ENCODE measurements at places on chromosomes 2 and 18.
A peak's percentile ranks its signal among the peaks of the same experiment; 100 is the strongest.

GRCh38 chr18:48636436-48636835, 97.6 kb downstream of the CTIF start:
- DNase-seq = no peak

GRCh38 chr2:202113571-202114142, 40.6 kb downstream of the KIAA2012 start:
- peak; percentile 37 for DNase-seq

- no peak for DNase-seq
These were observed 187.3 kb downstream of the CAMKMT start for GRCh38 chr2:44549099-44549471.

GRCh38 chr2:120442541-120442922, 96.6 kb downstream of the INHBB start:
- no peak for DNase-seq

GRCh38 chr2:11784747-11785610, 38.5 kb downstream of the LPIN1 start:
- DNase-seq = peak; percentile 28

GRCh38 chr18:59851784-59852399, 47.9 kb upstream of the PMAIP1 start:
- no peak for DNase-seq

DNA sequence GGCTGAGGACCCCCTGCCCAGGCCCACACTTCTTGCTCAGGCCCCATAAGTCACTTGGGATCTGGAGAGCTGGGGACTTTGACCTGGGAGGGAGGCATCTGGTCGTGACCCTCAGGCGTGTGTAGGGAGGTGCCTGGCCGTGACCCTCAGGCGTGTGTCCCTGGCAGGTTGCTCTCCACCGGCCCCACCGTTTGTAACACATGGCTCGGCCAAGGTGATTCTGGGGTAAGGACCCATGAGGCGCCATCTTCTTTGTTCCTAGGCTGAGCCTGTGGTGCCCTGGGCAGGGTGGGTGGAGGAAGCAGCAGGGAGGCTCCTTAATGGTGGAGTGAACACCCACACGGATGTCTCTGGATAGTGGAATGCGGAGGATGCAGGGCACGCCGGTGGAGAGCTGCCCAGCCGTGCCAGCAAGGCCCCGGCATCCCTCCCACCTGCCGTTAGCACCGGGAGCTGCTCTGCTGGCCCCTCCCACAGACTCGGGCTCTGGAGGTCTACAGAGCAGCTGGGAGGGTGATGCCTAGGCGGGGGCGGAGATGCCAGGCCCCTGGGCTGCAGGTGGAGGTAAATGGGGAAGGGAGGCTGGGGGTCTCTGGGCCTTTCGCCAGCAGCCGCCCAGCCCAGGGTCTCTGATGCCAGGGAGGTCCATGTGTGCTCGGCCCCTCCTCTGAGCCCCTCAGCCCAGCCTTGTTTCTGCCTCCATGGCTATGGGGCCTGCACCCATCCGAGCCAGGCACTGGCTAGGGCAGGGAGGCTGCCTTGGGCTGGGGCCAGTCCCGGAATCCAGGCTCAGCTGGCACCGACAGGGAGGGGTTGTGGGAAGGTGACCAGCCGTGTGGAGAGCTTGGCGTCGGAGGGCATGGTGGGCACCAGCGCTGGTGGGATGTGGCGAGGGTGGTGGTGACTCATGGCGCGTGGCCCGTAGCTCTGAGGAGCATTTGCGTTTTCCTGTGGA, 1.1 kb upstream of the GAL3ST2 start:
- no peak for DNase-seq

DNA sequence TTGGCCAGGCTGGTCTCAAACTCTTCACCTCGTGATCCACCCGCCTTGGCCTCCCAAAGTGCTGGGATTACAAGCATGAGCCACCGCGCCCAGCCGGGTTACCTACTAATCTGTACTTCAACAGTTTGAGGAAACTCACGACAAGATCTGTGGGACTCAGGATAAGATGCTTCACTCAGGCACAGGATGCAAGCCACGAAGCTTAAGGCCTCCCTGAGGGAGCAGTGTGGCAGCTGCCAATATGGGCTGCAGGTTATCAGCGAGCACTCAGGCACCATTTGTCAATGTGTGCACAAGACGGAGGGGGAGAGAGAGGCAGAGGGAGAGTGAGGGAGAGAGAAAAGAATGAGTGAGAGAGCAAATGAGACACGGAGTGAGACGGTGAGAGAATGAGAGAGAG, 173.6 kb upstream of the RAB6C start:
- no peak for DNase-seq

GRCh38 chr18:77208964-77209363, 40.7 kb upstream of the GALR1 start:
- DNase-seq = peak; percentile 92

DNA sequence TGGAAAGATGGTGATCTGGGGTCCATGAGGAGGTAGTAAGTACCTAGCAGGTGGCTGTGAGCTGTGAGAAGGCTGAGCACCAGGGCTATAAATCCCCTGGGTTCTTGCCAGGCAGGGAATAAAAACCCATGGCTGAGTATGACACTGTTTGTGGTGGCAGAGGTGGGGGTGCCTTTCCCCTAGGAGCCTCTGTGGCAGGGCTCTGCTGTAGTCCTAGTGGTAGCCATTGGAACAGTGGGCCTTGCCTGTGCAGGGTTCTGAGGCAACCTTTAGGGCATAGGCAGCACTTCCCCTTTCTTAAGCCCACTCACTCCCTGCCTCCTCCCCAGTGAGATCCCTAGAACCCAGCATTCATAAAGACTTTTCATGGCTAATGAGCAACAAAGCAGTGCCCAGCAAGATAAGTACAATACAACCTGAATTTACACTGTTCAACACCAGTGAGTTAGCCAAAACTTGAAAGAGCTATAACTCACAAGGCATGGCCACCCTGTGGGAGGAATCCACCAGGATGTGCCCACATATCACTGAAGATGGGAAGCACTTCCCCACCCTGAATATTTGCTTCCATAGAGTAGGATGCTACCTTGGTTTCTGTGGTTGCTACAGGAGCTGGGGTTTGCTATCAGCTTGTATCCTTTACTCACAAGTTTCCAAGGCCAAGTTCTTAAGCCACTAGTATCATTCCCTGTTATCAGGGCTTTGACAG, 100.9 kb upstream of the NEUROD1 start:
- DNase-seq = peak; percentile 57

DNA sequence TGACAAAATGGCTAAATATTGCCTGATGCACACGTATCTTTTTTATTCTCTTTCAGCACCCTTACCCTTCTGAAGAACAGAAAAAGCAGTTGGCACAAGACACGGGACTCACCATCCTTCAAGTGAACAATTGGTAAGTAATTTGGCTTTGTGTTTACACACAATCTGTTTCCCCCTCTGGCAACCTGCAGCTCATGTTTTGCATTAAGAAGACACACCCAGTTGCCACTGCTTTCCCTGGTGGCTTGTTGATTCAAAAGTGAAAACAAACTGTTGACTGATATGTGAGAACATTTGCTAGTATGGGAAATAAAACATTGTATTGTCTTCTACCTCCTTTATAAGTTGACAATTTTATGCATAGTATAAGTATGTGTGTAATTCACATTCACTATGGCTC, 113.0 kb downstream of the MEIS1 start:
- no peak for DNase-seq

GRCh38 chr2:34808426-34808825, 1209.3 kb upstream of the FAM98A start:
- DNase-seq = peak; percentile 17

DNA sequence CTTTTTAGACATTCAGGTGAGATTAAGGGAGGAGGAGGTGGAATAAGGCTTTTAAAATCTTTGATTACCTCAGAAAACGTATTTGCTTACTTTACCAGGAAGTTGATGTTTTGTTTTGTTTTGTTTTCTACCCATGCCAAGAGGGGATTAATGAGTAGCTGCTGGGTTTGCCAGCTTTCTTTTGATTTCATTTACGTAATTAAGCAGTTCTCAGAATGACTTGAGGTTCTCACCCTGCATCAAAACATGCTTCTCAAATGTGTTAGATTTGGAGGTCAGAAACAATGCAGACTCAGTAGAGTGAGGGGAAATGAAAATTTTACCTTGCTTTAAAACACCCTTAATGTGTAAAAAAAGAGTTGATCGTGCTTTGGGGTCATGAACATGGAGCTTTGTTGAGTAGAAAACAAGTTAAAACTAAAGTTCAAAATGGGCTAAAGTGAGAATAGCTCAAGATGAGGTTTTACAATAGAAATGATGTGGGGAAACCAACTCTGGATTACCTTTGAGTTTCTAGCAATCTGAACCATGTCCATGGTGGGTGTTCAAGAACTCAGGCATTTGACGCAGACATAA, 217.1 kb upstream of the EPAS1 start:
- no peak for DNase-seq

All from suppressor macrophage treated with lipopolysaccharide for 4 hours (primary cell).